GM19239 (cell line): ENCODE measurements at places on chromosomes 16 and 17.
A peak's percentile ranks its signal among the peaks of the same experiment; 100 is the strongest.

GRCh38 chr17:38872027-38872511 lies 2.2 kb downstream of the LASP1 start:
- DNase-seq = no peak

- no peak for DNase-seq
Measured at GRCh38 chr16:72926177-72927070, 121.5 kb downstream of the ZFHX3 start.

- no peak for DNase-seq
Measured at GRCh38 chr17:68698746-68699145, 97.6 kb upstream of the FAM20A start.

- DNase-seq = no peak
Measured at GRCh38 chr17:50833510-50834428, 1.6 kb upstream of the WFIKKN2 start.

DNA sequence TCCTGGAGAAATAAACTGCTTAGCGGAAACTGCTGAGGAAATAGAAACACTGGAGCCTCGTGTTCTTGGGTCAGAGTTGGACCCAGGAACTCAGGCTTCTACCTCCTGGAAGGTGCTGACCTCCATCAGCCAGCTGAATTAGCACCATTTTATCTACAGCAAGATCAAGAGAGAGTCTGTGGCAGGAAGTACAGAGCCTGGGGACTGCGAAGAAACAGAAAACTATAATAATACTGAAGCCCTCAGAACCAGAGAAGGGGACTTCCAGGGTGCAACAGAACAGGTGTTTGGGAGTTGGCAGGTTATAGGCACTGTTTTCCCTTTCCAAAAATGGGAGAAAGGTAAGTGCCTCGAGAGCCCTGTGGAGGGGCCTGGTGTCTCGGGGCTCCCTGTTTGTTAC lies 379.7 kb downstream of the CA10 start:
- no peak for DNase-seq

GRCh38 chr17:71032746-71033273 lies 863.5 kb downstream of the KCNJ2 start:
- no peak for DNase-seq

DNA sequence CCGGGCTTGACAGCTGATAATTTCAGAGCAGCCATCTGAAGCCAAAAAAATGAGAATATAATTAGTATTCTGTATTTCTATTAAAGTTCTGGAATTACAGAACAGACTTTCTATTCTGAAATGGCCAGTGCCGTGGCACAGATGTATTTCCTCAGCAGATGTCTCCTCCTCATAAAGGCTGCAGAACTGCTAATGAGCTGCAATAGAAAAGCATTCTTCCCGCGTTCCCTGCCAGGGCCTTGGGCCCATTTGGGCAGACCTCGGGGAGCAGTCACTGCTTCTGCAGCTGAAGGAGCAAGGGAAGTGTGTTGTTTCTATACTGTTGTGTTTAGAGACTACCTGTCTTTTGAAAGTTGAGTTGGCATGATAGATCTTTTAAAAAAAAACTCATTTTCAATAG lies 152.6 kb upstream of the CACNG5 start:
- no peak for DNase-seq

GRCh38 chr17:70276906-70277305 lies 107.6 kb downstream of the KCNJ2 start:
- DNase-seq = no peak

- DNase-seq = no peak
Measured at GRCh38 chr17:9360677-9361081, 214.9 kb downstream of the STX8 start.

DNA sequence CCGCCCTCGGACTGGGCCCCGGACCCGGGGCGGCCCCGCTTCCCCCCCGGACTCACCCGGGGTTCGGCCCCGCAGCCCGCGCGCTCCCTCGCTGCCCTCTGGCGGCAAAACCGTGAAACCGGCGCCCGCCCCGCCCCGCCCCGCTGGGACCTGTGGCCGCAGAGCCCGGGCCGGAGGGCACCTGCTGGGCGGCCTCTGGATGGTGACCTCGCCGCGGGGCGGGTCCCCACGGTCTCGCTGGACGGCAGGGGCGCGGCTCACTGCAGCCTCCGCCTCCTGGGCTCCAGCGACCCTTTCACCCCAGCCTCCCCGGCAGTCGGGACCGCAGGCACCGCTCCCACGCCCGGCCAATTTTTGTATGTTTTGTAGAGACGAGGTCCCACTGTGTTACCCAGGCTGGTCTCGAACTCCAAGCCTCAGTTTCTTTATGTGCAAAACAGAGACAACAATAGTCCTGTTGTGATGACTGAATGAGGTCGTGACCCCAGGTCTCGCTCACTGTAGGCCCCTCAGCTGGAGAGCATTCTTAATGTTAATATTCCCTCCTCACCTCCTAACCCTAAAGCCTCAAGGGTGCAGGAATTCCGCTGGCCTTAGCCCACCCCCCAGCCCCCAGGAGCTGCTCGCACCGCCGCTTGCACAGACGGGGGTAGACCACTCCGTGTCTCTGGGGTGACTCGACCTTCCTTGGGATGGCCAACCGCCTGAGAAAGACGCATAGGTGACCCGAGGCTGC lies 33.7 kb upstream of the RPH3AL start:
- DNase-seq = peak; percentile 87

DNA sequence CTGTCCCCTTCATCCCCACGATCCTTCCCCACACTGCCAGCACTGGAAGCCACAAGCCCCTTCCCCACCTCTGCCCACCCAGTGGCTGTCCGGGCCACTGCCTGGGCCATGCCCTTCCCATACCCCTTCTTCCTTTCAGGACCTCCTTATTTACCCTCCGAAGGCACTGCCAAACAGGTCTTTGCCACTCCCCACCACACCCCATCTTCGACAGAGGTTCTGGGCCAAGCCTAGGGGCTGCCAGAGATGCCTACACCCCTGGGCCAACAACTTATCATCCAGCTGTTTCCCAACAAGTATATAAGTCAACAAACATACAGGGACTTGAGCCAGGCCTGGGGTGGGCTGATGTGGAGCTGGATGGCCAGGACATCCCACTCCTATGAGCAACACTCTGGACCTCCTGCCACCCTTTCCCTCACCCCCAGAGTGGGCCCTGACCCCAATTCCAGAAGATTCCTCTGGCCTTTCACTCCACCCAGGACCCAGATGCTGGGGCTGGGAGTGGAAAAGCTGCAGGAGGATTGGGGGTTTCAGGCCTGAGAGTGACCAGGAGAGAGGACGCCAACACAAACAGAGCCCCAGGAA lies 1.5 kb upstream of the PPP1R1B start:
- DNase-seq = no peak

DNA sequence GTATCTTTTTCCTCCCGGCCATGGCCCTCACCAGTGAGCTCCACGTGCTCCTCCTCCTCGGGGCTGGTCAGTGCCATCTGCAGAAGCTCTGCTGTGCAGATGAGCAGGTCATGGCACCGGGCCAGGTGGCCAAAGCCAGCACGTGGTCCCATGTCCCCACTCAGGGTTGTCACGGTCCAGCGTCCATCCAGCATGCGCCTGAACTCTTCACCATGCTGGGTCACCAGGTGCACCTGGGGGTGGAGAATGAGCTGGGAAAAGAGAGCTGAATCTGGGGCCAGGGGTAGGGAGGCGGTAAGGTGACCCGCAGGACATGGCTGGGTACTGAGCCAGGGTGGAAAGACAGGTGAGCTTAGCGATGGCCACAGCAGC lies 1.3 kb downstream of the DHX58 start:
- no peak for DNase-seq

GRCh38 chr16:61042737-61043136 lies 993.5 kb downstream of the CDH8 start:
- no peak for DNase-seq

- DNase-seq = no peak
Measured at GRCh38 chr16:79542237-79542774, 58.2 kb downstream of the MAF start.
